ENCODE measurements at places on chromosomes 2 and 18.

- no peak for DNase-seq
Observed at GRCh38 chr18:62186499-62186773, 420 bp downstream of the PIGN start.

- no peak for DNase-seq
Observed at GRCh38 chr2:96073170-96073775, 38.6 kb upstream of the GPAT2 start.

DNA sequence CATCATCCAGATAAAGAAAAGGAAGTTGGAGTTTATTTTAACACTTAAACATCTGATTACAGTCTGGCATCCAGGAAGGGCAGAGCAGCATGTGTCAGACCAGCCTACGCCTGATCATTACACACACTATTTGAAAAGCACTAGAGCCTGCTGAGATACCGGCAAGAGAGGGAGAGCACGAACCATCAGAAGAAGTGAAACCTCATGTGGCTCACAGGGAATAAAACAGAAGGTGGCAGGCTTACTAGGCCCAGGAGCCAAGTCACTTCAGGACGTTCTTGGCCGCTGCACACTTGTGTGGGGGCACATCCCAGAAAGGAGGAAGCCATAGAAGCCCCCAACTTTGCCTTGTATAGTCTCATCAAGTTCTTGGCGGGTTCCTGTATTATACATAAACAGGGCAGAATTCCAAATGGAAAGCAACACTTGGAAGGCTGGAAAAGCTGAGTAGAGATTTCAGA lies 105.5 kb downstream of the UGGT1 start:
- no peak for DNase-seq

DNA sequence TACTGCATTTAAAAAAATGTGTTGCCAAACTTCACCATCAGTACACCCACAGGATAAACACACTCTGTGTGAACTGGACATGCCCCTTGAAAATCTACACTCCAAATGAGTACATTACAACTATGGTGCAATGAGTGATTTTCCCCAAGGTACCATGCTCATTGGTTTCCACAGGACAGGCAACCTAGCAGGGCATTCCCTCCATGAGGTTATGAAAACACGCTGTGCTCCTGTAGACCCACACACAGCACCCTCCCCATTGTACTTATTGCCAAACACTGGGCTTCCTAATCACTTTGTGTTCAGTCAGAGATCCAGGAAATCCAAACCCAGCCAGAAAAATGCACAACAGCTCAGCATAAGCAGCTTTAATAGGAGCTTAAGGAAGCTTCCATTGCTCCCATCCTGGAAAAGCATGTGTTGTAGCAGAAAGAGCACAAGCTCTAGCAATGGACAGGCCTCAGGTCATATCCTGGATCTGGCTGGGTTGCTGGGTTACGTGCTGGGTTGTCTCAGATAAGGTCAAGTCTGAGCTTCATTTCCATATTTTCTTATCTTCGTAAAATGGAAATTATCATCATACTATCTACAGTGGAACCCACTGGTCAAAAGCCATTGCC lies 20.8 kb upstream of the ATIC start:
- no peak for DNase-seq

DNA sequence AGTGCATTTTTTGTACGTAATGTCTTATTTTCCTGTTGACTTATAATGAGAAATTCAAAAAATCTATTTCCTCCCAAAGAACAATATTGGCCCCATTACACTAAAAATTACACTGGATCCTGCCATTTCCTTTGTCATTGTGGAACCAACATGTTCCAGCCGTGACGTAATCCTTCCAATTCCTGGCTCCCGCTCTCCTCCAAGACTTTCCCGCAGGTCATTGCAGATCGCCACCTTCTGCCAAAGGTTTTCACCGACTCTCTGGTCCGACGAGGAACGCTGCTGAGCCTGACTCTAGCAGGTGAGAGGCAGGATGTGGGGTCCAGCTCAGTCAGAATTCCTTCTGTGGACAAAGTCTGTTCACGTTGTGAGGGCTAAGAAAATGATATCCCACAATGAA lies 38.0 kb downstream of the PTGR3 start:
- DNase-seq: no peak

DNA sequence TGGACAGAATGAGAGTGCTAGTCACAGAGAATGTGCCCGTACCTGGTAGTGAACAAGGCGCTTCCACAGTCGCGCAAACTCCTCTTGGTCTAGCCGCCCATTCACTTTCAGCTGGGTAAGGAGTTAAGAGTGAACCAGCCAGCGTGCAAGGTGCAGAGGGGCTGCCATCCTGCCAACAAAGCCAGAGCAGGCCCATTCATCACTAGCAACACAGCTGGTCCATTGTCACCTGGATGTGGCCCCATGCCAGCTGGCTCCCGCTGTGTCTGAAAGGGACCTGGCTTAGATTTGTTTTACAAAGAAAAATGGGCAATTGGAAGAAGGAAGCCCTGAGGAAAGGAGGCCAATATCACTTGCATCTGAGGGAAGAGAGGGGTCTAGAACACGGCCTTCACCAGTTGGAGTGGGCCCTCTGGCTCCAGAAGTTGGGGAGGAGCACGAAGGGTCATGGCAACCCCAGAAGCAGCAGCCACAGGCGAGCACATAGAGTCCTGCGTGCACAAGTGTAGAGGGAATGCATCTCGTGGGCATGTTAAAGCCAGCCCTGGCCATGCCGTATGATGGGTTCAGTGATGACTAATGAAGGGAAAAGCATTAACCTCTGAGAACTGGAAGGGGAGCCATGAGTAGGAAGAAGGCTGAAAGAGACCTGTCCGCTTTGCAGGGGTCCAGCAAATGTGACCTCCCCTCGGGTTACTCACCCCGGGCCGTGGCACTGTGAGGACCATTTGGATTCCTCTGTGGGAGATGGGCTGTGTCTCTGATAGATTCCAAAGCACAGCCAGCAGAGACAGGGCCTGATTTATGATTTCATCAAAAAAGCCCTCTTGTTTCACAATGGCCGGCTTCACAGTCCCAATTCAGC lies 70.6 kb downstream of the CAPN13 start:
- no peak for DNase-seq

DNA sequence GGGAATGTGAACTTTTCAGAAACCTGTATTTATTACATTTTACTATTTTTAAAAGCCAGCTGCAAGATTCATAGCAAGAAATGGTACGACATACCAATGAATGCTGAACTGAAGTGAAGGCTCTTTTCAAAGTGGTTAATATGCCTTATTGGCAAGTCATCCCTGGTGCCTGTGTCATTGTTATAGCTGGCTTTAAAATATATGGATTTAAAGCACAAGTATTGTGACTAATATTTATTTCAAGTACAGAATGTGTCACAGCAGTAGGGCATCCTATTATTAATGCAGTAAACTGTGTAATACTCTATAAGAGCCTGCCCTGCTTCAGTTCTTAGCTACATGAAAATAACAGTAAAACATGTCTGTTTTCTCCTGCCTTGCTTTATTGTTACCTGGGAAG lies 10.8 kb downstream of the TSHZ1 start:
- DNase-seq: no peak

DNA sequence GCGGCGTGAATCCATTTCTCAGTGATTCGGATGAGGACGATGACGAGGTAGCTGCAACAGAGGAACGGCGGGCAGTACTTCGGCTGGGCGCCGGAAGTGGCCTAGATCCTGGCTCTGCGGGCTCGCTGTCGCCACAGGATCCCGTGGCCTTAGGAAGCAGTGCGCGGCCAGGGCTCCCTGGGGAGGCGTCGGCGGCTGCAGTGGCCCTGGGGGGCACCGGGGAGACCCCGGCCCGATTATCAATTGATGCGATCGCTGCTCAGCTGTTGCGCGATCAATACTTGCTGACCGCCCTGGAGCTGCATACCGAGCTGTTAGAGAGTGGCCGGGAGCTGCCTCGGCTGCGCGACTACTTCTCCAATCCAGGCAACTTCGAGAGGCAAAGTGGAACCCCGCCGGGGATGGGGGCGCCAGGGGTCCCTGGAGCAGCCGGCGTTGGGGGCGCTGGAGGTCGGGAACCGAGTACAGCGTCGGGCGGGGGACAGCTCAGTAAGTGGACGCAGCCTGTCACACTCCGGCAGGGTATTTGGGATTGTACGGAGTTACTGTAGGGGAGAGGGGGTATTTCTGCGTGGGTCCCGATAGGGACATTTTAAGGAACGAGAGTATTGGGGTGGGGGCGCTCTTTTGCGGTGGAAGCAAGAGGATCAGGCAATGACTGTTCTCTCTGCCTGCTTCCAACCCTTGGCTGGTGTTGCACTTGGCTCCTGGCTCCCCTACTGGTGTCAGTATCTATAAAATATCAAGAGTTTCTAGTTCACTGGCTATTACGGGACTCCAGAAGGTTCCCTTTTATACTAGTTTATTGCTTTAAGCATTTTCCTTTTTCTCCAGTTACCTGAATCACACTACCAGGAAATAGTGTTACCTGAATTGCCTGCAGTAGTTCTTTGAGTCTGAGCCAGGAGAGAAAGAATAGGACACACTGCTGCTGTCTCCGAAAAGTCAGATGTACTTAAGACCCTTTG lies 772 bp downstream of the RELCH start:
- DNase-seq: peak; percentile 38

DNA sequence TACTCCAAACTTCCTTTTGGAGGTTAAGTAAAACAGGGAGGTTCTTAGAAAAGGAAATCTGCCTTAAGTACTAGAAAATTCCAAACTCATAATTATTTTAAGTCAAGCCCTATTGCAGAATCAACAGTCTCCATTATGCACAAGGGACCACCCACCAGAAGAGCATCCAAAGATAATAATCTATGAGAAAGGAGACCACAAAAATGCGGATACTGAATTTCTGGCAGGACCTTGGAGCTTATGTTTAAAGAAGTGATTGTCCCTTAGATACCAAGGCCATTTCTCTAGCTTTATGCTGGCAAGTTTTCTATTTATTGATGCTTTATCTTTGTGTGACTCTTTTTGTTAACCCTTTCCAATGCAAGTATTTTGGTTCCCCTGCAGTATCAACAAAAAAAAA lies 404.0 kb upstream of the MMADHC start:
- DNase-seq: no peak

GRCh38 chr2:55923091-55923981 lies at the start of gene EFEMP1:
TSS of gene EFEMP1 (minus strand) at chr2:55923782. CDS start at chr2:55922440, 1,342 bp downstream.
- no peak for DNase-seq

DNA sequence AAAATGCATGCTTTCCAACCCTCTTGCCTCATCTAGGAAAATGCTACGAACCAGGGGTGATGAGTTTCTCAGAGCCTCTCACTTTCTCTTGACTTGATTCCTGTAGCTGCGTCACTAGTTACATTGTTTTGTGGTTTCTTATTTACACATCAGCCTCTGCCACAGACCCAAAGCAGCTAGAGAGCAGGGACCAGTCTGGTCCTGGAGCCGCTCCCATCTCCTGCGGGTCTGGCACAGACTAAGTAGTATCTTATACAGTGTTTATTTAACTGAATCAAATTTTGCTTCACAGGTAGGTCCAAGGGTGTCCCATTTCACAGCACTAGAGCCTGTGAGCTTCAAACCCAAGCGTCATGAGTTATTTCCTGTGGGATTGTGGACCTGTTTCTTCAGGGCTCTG lies 310.5 kb downstream of the MYCN start:
- no peak for DNase-seq

DNA sequence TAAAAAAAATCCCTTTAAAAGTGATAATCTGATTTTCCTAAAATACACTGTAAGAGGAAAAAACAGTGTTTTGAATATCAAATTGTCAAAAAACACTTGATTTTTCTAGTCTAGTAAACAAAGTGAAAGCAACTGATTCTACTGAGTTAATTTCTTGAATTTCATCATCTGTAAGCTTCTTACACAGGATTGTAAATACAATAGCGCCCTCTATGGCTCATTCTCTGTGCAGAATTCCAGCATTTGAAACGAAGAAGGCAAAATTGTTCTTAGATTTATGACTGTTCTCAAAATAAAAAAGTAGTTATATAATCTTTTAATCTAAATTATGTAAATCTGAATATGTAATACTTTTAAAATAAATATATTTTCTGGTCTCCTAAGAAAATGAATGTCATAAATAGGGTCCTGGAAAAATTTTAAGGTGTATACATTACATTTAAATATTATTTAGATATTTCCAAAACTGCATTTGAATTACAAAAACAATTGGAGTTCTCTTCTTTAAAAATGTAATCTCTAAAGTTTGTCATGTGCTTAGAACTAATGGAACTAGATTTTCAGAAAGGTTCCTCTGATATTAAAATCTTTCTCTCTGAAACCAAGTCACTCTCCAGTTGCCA lies 176.9 kb upstream of the MC4R start:
- no peak for DNase-seq

DNA sequence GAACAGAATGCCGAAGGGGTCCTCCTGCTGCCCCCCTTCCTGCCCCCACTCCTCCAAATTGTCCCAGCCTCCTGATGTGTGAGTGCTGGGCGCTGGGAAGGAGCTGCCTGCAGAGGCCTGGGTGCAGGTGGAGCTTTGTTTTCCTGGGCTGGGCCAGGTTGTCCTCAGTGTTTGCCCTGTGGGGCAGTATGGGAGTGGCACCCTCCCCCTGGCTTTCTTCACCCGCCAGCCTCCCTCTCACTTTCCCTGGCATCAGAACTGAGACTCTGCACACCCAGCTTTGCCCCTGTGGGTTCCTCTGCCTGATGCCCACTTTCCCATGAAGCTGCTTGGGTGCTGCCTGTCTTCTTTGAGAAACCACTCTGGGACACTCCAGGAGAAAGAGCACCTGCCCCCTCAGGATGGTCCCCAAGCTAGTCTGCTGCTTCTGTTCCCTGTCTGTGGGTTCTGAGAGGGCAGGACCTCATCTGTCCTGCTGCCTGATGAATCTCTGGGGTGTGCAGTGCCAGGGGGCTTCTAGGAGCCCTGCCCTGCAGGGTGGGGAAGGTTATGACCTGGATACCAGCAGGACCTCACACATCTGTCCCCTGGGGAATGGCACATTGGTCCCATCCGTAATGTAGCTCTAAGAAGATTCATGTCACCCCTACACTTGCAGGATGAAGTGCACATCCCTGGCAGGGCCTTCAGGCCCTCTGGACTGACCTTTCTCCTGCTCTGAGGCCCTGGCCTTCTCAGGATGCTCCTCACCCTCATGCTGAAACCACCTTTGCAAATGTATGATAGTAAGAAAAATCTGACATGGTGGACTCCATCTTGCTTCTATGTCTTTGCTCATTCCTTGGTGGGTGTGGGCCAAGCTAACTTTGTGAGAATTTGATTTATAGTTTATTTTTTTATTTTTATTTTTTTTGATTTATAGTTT lies 146.8 kb upstream of the HS6ST1 start:
- no peak for DNase-seq

DNA sequence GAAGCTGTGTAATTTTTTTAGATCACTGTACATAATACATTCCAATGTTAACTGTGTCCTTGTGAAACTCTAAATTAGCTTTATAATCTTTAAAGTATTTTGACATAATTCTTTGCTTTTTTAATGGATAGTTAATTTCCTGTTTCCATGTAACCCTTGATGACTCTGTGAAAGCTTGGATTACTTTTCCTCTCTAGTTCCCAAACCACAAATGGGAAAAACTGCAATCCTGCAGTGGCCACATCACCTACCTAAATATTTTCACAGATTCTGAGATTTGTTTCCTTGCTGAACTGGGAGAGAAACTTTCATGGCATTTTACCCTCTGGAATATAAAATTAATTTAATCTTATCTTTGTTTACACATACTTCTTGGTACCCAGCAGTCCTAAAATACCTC lies 161.6 kb upstream of the CCDC68 start:
- DNase-seq: no peak
